ENCODE measurements at places on chromosomes 6 and 20. TPM values are rescaled to one million over a fixed set of nuclear protein-coding genes. Genes with fewer than 3 reads are reported as not detected.
A peak's percentile ranks its signal among the peaks of the same experiment; 100 is the strongest.

Gene WASF1
- 7.7 TPM for polyA plus RNA-seq

Gene LAMA4
- 157 TPM for polyA plus RNA-seq

Gene NHLRC1
- 3.9 TPM for polyA plus RNA-seq

Gene COL10A1
- 0.18 TPM for polyA plus RNA-seq

Gene RWDD2A
- 2.8 TPM for polyA plus RNA-seq

Gene C20orf202
- polyA plus RNA-seq: 0.36 TPM

Gene MPIG6B
- 0.71 TPM for polyA plus RNA-seq

Gene RTF2
- polyA plus RNA-seq: 99.0 TPM

Gene CALHM6
- polyA plus RNA-seq: 3.8 TPM

DNA sequence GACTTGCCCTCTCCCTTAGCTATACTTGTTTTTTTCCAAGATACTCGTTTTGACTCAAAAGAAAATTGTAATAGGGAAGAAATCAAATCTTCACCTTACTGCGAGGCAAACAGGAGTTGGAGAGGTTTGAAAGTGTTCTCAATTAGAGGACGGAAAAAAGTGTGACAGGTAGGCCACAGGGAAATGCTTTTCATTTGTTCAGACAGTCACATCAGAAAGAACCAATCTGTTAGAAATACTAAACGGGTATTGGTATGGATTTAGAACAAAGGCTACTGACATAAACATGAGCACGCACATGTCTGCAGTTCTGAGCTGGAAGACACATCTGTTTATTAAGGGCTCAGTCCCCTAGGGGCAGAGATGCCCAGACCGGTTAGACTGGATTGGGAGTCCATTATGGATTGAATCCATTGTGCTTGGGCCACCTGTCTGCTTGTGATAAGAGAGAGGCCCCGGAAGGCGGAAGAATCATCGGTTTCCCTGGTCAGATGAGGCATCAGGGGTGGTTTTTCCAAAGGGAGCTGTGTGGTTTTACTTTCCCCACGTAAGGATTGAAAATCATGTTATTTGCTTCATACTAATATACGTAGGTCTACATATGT lies 220.9 kb upstream of the MYLIP start:
- DNase-seq: no peak

- DNase-seq: no peak
Observed at GRCh38 chr20:44600758-44601201, 18.4 kb downstream of the PKIG start.

DNA sequence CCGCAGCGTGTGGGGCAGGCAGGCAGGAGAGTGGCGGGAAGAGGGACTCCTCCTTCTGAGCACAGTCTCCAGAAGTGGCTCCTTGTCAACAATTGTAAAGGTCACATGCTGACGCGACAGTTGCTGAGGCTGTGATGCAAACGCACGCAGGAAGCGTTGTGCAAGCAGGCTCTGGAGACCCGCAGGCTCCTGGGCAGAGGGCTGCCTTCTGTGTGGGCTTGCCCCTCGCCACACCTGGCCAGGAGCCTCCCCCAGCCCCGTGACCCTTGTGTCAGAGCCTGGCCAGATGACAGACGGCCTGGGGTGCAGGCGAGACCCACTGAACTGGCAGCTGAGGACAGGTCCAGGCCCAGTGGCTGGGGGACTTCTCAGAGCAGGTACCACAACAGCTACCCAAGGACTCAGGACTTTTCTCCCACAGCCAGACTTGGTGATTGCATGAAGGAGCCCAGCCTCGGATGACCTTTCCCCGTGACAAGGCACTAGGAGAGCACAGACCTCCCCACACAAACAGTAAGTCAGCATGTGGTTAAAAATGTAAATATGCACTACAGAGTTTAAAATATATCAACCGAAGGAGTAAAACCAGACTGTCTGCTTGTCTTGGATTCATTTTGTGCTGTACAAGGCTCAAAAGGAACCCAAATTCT lies 222.1 kb upstream of the RREB1 start:
- no peak for DNase-seq

- DNase-seq: no peak
Observed at GRCh38 chr6:157226761-157227160, 96.6 kb downstream of the TMEM242 start.

- no peak for DNase-seq
Observed at GRCh38 chr6:97059473-97059872, 134.9 kb downstream of the KLHL32 start.

DNA sequence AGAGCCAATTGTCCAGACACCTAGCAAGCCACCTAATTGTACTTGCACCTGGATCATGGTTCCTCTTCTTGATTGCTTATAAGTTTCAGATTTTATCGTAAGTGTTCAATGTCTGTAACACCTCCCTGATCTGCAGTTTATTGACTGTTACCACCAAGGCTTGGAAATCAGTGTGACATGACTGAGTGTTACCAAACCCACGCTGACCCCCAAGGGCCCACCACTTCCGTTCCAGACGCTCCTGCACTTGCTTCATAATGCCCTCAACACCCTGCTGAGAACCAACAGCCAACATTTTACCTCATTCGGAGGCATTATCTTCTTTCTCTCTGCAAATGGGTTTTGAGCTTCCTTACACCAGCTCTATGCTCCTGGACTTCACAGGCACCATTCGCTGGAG lies 6.3 kb downstream of the CCR6 start:
- no peak for DNase-seq

DNA sequence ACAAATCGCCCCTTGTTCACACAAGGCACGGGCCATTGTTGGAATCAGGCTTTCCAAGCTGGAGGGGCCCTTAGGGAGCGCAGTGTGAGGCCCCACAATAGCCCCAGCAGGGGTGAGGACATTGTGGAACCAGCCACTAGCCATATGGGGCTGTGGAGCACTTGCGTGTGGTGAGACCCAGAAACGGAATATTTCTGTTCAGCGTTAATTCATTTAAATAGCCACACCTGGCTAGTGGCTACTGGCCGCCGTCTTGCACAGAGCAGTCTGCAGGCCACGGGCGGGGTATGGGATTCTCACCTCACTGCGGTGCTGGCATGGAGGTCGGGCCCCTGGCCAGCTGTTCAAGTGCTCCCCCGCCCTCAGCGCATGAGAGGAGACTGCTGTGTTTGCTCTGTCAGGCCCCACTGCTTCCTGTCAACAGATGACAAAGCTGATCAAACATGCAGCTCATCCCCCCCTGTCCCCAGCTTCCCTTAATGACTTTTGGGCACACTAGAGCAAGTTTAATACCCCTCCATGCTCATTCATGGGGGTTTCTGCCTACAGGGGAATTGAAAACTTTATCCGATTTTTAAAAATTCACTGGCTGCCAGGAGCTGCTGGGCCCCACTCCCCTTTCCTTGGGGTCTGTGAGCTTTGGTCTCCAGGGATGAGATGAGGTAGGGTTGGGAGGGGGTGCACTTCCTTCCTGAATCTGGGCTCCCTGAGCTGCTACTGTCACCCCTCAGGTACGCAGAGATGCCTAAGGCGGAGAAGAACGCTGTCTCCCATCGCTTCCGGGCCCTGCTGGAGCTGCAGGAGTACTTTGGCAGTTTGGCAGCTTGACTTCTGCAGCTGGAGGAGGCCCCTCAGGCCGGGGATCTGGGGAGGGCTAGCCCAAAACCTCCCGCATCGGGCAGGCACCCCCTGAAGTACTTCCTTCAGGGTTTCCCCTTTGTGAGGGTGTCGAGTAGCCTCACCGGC lies 13.6 kb downstream of the ITPA start:
- no peak for DNase-seq

DNA sequence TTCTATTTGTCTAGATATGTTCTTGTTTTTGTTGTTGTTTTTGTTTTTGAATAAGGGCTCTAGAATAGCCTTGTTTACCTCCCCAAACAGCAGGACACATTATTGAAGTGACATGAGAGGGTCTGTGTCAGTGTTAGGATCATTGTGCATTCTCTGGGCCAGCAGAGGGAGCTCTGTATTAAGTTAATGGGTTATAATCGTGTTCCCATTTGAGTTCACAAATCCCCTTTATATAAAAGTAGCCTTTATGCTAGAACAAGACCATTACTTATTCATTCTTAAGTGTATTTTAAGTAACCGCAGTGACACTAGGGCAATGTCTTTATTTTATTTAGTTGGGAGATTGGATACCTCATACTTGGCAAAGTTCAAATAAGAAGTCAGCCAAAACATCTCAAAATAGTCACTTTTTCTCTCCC lies 44.8 kb downstream of the STK4 start:
- DNase-seq: peak; percentile 48

- no peak for DNase-seq
Observed at GRCh38 chr6:122652431-122652830, 42.2 kb downstream of the PKIB start.

GRCh38 chr20:16125816-16126215 lies 447.4 kb downstream of the KIF16B start:
- no peak for DNase-seq

DNA sequence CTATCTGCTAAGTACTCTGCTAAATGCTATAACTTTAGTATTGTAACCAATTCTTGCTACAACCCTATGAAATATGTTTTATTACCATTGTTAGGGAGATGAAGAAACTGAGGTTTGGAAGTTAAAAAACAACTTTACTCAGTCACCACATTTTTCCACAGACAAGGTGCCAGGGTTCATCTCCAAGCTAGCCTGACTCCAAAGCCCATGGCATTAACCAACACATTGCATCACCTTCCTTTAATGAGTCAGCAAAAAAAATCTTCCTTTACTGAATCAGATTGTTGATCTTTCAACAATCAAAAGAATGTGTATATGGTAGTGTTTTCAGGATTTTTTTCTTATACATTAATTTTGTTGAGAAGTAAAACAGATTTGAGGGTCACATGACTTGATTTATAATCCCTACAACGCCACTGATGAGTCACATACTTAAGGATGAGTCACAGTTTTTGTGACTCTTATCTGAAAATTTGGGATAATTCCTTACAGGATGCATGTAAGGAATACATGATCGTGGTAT lies 41.5 kb downstream of the MAN1A1 start:
- no peak for DNase-seq

DNA sequence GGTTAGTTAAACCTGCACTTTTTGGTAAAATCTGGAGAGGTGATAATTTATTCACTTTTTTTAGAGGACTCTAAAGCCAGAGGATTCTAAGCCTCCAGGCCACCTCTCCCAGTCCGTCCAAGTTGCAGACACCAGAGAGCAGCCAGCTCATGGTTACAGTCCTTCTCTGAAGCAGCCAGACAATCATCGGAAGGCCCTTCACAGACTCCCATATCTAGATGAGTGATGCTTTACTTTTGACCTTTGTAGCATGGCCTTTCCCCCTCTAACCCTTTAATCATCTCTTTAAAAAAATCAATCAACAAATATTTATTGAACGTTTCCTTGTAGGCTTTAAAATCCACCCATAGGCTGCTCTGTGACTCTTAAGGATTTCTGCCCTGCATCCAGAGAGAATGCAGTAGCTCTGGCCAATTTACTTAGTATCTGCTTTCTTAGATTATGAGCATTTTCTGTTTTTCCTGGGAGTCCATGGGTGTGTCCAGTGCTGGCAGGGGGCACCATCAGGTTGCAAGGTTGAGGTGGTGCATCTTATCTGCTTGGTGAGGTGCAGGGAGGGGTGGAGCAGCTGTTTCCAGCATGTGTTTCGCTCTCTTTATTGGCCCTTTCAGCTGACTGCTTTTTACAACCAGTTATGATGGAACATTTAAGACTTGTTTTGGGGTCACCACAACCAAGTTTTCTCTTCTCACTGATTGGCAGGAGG lies 58.6 kb downstream of the JARID2 start:
- no peak for DNase-seq

DNA sequence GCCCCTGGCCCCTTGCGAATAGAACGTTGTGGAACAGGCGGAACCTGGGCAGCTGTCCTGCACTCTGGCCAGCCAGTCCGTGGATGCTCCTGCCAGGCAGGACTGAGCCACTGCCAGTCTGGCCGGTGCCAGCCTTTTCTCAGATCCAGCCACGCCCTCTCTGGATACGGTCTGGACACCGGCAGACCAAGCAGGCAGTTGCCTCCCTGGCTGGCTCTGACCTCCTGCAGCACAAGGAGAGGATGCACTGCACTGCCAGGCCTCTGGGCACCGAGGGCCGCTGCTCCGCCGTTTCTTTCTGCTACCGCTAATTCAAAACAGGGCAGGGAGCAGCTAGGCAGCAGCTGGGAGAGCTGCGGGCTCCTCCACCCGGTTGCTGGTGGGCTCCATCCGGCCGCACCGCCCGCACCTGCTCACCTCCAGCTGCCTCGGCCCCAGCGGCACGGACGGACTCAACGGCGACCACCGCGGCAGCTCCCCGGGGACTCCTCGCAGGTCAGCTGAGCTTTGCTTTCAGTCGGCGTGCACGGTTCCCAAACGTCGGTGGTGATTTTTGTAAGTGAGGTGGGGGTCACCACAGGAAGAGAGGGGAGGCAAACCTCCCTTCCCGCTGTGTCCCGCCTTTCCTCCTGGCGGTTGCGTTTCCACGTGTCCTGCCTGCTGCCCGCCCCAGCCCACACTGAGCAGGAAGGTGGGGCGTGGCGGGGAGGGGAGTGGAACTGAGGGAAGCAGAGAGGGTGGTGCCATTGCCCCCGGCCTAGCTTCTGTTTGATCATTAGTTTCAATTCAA lies 30.3 kb upstream of the AFDN start:
- DNase-seq: peak; percentile 21

DNA sequence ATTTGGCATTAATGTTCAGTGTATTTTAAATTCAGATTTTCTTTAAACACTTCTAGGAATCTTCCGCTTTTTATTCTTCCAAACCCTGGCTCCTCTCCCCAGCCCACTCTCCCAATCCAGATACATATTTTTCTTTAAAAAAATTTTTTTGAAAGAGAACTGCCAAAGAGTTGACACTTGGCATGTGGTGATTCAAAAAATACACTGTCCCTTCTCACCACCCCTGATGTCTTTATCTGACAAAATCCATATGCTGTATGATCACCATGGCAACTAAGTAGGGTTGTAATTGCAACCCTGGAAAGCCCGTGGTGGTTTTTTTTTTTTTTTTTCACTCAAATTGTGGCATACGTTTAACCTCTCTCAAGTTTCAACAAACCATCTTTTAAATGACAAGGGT lies 355.8 kb upstream of the SASH1 start:
- no peak for DNase-seq

- DNase-seq: no peak
Observed at GRCh38 chr6:36612101-36612625, 18.0 kb downstream of the SRSF3 start.

- DNase-seq: no peak
Observed at GRCh38 chr6:34945317-34945716, 56.3 kb downstream of the ANKS1A start.

DNA sequence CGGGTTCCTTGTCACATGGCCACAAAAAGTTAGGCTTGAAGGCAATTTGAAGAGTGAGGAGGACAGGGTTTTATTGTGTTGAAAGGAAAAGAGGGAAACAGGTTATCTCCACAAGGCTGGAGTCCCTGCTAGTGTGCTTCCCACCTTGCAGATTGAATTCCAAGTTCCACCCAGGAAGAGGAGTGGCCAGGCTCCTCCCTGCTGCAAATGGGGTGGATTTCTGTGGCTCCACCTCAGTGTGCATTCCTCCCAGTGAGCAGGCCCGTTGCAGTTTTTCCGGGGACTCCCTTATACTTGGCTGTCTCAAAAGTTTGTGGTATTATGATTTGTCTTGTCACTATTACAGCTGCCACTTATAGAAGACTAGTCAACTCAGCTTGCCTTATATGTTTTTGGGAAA lies 281.8 kb upstream of the PLCB4 start:
- DNase-seq: no peak

DNA sequence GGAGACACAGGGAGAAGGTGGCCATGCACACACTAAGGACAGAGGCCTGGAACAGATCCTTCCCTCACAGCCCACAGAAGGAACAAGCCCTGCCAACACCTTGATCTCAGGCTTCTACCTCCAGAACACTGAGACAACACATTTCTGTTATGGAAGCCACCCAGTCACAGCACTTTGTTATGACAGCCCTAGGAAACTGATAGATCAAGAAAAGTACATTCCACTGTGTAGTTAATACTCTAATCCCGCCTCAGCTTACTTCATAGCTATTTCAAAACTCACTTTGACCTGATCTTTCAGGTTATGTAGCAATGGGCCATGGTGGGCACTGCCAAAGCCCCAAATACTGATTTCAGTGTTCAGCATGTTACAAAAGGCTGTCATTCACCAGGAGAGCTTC lies 66.8 kb downstream of the CD24 start:
- no peak for DNase-seq
